ENCODE measurements at places on chromosomes 13 and 19.

DNA sequence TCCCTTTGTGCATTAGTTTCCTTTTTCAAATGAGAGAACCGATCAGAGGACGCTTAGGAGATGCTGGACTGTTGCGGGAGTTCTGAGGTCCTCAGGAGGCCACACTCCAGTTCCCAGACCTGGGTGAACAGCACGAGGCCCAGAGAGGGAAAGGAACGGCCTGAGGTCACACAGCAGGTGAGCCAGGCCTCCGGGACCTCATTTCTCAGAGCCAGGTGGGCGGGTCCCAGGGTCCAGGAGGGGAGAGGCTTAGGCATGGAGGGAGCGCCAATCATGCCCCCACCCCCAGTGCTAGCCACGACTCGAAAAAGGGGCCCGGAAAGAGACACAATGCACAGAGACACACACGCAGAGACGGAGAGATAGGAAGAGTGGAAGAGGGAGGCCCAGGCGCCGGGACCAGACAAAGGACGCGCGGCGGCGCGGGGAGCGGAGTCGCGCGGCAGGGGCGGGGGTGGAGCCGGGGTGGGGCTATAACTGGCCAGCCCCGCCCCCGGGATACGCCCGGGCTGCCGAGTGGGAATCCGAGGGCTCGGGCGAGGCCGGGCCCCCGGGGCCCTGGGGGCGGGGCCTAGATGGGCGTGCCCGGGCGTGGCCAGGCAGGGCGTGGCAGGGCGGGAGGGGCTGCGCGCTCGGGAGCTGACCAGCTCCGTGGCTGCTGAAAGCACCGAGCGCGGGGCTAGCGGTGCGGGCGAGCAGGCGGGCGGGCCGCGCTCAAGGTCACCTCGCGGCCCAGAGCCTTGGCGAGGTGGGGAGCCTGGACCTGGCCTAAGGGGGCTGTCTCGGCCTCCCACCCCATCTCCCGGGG, 1.6 kb downstream of the ELAVL3 start:
- no peak for DNase-seq

DNA sequence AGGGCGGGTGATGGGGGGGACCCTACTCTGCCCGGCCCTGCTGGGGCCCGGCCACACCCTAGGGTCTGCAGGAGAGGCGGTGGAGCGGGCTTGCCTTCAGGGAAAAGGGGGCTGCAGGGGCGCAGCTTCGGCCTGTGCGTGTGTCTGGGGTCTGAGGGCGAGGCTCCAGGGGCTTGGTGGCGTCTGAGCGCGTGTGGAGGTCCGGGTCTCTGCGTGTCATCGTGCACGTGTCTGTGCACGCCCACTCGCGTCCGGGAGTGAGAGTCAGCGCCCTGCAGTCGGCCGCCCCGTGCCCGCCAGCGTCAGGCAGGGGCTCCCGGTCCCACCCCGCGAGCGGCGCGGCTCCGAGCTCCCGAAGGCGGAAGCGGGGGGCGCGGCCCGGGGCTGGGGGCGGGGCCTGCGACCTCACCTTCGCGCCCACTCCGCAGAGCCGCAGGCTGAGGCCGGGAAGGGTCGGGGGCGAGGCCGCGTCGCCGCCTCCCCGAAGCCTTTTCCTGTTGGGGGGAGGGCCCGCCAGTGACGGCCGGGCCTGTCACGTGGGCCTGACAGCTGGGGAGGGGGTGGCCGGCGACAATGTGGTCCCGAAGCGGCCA, at the start of gene ARHGAP45:
ARHGAP45 (plus strand) TSS at position 420 of the 593 bp plus-strand sequence. CDS start 239 bp downstream, outside the sequence.
- DNase-seq, result peak; percentile 89

DNA sequence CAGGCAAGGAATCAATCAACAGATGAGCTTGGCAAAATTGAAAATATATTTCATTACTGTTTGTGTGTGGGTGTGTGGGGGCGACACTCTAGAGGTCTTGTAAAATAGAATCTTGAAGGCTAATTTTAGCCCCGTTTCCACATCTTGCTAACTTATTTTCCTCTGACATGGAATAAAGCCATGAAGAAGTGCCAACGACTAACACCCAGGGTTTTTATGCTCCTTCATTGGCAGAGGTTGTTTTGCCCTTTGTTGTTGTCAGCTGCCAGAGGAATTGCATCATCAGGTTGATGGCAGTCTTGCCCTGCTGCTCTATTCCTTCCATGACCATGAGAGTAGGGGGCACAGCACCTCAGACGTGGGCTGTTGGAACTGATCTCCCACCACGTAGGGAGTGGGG, 30.6 kb upstream of the FAM216B start:
- DNase-seq, result no peak

DNA sequence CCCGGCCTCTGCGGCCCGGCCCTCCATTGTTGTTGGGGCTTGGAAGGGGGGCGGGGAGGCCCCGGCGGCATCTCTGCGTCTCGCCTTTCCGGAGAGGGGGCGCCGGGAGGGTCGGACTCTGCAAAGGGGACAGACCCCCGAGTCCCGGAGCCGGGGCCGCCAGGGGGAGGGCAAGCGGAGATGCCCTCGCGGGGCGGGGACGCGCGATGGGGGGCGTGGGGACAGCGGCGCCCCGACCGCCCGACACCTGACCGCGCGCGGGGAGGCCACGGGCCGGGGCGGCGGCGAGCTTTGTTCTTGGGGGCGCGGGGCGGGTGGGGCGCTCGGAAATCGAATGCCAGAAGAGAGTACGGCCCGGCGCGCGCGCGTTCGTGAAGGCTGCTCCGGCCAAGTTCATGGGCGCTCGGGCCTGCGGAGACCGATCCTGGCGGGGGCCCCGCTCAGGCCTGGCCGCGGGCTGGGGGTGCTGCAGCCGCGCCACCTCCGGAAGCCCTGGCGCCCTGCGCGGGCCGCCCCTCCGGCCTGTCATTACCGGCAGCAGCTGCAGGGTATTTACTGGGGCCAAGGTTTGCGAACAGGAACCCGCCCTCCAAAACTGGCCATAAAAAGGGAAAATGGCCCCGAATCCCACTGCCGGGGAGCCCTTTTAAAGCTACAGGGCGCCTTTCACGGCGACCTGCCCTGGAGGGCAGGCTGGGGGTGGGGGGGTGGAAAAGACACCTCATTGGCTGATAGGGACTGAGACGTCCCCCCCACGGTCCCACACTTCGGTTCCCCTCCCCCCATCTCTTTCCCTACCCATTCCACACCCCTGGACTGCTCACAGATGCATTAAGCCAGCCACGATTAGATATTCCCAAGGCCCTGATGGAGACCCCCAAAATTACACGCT, 11.1 kb upstream of the NANOS3 start:
- DNase-seq, result no peak

DNA sequence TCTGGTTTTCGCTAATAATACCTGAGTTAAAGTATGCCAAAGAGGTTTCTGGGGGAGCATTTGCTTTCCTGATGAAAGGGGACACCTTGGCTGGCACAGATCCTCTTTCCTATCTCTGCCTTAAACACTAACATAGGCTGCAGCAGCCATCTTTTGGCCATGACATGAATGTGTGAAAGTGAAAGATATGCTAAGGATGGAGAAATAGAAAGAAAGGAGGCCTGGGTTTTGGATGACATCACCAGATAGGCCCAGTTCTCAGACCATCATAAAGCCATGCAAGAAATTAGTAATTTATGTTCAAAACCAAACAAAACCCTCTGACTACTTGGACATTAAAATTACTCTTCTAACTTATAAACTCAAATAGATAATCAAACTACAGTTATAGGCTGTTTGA, 279.7 kb downstream of the COG6 start:
- DNase-seq, result no peak

GRCh38 chr13:112843392-112844111, 125.5 kb upstream of the MCF2L start:
- DNase-seq, result no peak

- no peak for DNase-seq
These were observed 772 bp downstream of the PARP4 start for GRCh38 chr13:24511816-24512196.

DNA sequence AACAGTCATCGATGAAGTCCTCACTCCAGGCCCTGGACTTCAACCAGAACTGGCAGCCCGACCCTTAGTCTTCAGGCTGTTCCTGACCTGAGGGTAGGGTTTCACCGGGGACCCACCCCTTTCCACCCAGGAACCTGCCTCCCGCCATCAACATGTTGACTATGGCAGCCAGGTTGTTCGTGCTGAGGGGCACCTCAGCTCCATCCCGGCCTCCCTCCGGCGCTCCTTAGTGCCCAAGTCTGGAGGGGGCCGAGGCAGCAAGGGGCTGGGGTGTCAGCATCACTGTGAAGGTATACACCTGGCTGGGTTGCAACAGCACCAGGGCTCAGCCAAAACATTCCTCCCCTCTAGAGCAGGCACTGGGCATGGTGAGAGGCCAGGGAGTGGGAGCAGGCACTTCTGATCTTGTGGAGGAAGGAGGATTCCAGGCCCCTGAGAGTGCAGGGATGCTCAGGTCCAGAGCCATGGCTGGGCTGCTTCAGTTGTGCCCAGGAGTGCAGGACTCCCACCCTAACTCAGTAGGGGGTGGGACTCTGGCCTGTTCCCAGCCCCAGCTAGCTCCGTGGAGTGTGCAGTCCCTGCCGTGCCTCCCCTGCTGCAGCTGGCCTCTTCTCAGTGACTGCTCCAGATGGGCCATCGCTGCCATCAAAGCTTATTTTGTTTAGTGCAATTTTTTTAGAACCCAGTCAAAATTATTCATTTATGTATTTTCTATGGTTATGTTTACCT, 1445.9 kb downstream of the PCDH9 start:
- DNase-seq, result no peak

- DNase-seq, result peak; percentile 49
These were observed 333.9 kb downstream of the UQCRFS1 start for GRCh38 chr19:28878862-28879566.

Data from CD4-positive, alpha-beta T cell treated with Interleukin-17A for 1 hour (primary cell).